ENCODE measurements at places on chromosomes 2 and 18.

GRCh38 chr2:47631306-47631705 is 151.6 kb upstream of the MSH6 start:
- no peak for DNase-seq

DNA sequence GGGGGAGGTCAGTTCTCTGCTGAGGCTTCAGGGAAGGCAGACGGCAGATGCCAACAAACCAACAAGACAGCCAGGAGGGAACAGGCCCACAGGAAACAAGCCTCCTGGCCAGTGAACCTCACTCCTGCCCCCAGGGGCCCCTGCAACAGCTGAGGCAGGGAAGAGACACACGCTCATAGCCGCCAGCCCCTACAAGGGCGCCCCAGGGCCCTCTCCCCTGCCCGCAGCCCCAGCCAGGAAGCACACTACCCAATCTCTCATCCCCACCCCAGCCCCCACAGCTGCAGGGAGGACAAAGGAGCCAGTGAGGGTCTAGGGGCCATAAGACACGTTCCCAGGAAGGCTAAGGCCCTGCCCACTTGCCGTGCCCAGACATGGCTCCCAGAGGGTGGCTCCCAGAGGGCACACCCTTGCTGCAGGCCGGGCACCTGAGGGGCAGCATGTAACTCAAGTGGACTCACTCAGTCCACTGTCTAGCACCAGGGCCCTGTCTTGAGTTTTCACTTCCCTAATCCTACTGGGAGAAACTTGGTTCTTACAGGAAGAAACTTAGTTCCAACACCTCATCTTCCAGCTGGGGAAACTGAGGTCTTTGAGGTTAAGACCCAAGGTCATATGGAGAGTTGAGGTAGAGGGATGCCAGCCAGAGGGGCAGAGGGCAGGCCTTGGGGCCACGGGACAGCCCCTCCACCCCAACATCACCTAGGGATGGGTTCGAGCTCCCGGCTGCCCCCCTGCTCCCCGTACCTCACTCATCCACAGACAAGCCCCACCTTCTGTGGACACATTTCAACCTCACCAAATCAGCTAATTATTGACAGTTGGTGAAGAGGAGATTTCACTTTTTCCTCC is 37.3 kb downstream of the EMX1 start:
- no peak for DNase-seq

- DNase-seq: no peak
Observed at GRCh38 chr2:169609264-169609663, 25.1 kb downstream of the PPIG start.

DNA sequence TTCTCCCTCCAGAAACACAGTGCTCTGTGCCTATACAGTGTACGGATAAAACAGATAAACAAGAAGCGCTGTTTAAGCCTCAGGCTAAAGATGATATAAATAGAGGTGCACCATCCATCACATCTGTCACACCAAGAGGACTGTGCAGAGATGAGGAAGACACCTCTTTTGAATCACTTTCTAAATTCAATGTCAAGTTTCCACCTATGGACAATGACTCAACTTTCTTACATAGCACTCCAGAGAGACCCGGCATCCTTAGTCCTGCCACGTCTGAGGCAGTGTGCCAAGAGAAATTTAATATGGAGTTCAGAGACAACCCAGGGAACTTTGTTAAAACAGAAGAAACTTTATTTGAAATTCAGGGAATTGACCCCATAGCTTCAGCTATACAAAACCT is 70.7 kb downstream of the TANK start:
- DNase-seq: no peak

DNA sequence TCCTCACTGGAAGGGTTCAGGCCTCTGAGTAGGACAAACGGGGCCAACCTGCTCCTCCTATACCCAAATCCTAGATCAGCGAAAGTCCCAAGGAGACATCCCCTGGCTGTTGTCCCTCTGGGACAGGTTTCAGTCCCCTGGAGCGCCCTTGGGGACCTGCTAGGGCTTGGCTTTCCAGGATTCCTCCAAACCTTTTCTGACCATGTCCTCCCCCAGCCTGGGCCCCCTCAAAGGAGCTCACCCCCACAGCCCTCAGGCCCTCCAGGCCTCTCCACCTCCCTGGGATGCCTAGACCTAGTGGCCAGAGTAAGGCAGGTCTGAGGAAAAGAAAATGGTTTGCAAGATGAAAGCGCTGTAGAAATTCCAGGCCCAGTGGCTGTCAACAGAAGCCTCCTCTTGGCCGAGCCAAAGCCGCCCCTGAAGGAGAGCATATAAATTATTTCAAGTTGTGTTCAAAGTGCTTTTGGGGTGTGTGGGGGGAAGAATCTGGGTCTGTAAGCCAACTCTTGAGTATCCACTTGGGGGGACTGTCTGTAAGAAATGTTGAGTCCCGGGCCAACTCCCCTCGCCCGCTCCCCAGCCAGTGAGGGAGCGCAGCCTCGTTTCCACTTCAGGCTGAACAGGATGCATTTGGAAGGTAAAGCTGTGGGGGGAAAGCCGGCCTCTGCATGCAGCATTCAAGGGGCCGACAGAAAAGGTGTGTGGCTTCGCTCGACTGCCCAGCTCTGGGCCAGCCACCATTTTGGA is 158.6 kb downstream of the DYSF start:
- DNase-seq: no peak

- no peak for DNase-seq
Observed at GRCh38 chr2:48510329-48510728, 19.6 kb upstream of the STON1 start.

DNA sequence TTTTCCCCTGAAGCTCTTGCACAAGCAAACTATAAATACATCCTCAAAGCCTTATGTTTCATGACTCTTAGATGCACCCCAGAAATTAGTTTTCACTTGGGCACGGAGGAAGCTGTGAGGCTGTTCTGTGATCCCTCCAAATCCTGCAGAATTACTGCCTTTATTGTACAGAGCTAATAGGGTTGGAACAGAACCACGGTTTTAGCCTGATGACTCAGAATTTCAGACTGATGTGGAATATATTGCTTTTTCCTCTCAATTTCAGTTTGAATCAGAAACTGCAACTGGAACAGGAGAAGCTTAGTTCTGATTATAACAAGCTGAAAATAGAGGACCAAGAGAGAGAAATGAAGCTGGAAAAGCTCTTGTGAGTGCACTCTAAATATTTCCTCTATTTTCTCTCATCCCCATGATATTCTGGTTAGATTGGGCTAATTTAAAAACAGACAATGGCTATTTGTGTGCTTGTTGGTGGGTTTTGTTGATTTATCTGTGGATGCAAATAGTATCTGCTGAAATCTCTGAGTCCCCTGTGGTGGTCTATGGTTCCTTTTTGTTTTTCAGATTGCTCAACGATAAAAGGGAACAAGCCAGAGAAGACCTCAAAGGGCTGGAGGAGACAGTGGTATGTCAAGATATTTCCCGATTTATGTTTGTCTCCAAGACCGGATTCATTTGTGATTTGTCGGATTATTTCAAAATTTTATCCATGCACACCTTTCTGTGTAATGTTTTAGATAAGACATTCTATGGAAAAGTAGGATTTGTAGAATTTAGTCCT is 38.2 kb upstream of the LYPD6B start:
- no peak for DNase-seq

DNA sequence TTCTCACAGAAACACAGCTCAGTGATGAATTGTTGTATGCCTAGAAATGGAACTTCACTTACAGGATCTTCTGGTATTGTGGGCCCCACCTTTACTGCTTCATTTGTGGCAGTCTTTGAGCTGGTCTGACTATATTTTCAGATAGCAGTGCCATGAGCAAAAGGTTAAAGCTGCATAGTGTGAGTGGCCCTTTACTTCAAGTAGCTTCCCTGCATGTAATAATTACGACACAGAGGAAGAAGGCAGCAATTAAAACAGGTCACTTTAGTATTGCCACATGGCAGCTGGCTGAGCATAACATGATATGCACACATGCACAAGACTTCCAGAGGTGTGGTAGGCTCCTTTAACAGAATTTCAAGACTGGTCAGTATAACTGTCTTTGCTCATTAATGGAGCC is 426.3 kb upstream of the ZEB2 start:
- DNase-seq: no peak

DNA sequence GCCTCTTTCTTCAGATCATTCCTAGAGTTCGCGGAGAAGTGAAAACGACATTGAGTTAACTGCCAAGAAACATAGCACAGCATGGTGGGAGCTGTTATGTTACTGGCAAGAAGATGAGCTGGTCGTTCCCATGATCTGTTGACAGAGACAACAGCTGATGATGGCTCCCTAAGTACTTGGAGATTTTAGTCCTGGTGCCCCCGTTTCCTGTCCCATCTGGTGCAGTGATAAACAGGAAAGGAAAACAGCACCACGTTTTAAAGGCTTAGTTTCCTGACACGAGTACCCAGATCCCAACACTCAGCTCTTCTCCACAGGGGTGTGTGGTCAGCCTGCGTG is 56.4 kb upstream of the KCNG2 start:
- no peak for DNase-seq

DNA sequence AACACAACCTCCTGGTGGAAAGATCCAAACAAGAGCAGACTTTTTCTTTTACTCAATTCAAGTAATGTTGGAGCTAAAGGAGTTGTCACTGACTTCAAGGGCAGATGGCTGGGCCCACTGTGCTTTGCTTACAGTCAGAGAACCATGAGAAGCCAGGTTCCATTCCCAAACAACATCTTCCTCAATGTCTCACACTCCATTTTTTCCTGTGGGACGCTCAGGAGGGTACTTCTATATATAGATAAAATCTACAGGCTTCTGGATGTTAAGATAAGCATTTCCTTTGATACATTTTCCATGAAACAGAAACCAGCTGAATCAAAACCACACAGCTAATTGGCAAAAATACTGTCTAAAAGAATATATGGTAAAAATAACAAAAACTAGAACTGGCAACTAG is 14.4 kb downstream of the IWS1 start:
- DNase-seq: no peak

DNA sequence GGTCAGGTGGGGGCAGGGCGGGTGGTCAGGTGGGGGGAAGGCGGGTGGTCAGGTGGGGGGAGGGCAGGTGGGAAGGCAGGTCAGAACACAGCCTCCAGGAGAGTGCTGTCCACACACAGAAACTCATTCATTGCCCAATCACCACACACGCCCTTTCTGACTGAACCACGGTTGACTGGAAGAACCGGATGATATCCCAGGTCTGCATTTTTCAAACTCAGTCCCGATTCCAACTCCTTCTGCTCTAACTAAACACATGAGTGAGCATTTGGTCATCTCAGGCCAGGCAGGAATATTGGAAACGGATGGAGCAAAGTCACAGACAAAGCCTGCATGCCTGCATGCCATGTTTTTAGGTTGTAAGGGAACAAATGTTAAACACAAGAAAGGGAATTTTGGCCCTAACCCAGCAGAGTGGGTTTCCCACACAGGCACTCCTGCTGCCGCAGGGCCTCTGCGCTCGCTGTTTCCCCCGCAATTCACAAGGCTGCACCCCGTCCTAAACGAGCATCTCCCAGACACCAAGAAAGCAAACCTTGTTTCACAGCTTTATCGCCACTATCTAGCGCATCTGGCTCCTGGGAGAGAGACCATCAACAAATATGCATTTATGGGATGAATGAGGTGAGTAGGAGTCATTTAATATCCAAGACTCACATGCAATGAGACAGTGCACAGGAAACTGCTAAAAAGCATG is 100.1 kb downstream of the ZNF516 start:
- DNase-seq: no peak

- DNase-seq: no peak
Observed at GRCh38 chr2:179612591-179613298, 248.7 kb downstream of the ZNF385B start.

DNA sequence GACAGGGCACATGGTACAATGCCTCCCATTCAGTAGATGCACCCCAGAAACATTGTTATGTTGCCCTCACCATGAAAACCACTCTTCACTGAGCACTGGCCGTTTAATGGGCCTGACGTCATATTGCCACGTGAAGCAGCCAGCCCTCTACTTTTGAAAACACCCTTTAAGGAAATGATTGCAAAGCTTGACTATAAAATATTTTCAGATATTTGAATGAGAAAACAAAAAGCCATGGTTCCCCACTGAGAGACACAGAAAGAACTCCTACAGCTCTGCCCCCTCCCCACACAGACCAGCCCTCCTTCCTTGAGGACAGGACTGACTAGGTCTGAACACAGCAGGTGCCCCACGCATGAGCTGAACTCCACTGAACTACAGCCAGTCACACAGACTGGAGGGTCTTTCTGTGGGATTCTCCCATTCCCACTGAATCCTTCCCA is 349.1 kb downstream of the ANAPC1 start:
- peak; percentile 11 for DNase-seq

GRCh38 chr2:108278631-108279030 is 10.1 kb upstream of the SULT1C2 start:
- no peak for DNase-seq

DNA sequence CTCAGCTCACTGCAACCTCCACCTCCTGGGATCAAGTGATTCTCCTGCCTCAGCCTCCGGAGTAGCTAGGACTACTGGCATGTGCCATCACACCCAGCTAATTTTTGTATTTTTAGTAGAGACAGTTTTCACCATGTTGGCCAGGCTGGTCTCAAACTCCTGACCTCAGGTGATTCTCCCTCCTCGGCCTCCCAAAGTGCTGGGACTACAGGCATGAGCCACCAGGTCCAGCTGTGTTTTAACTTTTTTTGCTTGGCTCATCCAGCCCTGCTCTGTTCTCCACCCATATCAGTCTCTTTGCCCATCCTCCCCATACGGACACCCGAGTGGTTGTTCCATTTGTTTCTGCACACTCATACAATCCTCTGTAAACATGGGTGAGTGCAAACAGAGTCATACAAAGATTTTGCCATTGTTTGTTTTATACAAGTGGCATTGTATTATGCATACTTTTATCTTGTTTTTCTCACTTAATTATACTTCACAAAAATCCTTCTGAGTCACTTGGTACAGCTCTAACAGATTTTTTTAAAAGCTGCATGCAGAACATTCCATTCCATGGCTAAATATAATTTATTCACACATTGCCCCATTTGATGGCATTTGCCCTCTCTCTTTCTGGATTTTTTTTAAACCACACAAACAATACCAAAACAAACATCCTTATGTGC is 5.3 kb downstream of the APOB start:
- DNase-seq: no peak

DNA sequence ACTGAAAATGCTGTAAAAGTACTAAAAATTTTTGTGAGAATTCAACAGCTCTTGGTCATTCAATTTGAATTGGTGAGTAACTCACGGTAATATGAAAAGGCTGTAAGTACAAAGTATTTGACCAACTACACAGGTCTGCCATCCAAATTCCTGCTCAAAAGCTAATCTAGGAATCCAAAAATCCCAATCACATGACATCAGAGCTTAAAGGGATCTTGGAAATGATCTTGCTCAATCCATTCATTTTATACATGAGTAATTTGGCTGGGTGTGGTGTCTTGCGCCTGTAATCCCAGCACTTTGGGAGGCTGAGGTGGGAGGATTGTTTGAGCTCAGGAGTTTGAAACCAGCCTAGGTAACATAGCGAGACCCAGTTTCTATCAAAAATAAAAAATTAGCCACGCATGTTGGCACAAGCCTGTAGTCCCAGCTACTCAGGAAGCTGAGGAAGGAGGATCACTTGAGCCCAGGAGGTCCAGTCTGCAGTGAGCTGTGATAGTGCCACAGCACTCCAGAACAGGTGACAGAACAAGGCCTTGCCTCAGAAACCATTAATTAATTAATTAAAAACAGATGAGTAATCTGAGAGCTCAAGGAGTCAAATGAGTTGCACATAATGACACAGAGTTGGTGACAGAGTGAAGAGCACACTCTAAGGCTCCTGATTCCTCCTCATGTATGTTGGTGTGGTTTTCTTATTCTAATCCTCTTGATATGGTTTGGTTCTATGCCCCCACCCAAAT is 19.8 kb downstream of the SPIRE1 start:
- DNase-seq: no peak

GRCh38 chr2:8260213-8260612 is 421.6 kb upstream of the ID2 start:
- DNase-seq: no peak

- DNase-seq: no peak
Observed at GRCh38 chr2:96584017-96584416, 47.5 kb downstream of the ARID5A start.

Measured in CD4-positive, alpha-beta memory T cell (primary cell).